ENCODE measurements at places on chromosomes 13 and 19.

- no peak for DNase-seq
Observed at GRCh38 chr19:50492303-50493052, 15.8 kb upstream of the GARIN5A start.

DNA sequence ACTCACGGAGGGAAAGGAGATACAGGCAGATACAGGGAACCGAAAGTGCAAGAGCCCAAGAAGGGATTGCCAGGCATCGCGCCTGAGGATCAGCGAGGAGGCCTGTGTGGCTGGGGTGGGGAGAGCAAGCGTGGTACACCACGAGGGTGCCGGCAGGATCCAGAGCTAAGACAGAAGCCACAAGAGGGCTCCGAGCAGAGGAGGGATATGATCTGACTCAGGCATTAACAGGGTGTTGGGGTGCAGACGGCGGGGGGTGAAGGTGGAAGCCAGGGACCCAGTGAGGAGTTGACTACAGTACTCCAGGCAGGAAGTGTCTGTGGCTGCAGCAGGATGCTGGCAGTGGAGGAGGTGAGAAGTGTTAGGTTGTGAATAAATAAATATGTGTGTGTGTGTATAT is 5.4 kb upstream of the PPP1R37 start:
- no peak for DNase-seq

DNA sequence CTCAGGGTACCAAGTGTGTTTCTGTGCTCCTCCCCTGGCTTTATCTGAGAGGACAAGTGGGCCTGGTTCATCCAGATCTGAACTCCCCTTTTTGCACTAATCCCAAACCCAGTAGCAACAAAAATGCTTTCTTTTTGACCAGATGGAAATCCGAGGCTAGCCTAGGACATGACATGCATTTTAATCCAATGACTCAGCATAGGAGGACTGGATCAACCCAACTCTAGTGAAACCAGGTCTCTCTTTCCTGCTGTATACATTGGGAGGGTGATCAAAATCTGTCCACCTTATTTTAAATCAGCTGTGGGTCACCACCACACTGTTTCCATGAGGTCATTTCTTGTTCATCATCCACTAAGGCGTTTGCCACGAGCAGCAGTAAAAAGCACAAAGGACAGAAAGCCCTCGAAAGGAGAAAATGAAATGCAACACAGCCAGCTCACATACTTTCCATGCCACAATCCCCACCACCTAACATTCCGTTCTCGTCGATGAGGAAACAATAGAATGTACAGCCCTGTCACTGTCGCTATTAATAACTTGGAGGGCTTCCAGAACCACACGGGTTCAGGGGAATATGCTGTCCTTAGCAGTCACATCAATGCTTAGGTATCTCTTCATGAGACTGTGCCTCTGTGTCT is 543.0 kb downstream of the IRS2 start:
- no peak for DNase-seq

- DNase-seq = no peak
Observed at GRCh38 chr13:110430391-110431336, 123.6 kb downstream of the COL4A2 start.

GRCh38 chr13:95005300-95005699 is 293.0 kb upstream of the SOX21 start:
- DNase-seq = no peak

Data from NCI-H1930 (cell line).